ENCODE measurements at places on chromosomes 12 and 14.
A peak's percentile ranks its signal among the peaks of the same experiment; 100 is the strongest.

- no peak for DNase-seq
- peaks cover 71% of the 10 kb centered on the region for H3K36me3 ChIP-seq
- no peaks in the 10 kb centered on the region for H3K4me1 ChIP-seq
- H3K27me3 ChIP-seq: no peaks in the 10 kb centered on the region
Measured at GRCh38 chr14:101903111-101903561, 61.2 kb upstream of the DYNC1H1 start.

DNA sequence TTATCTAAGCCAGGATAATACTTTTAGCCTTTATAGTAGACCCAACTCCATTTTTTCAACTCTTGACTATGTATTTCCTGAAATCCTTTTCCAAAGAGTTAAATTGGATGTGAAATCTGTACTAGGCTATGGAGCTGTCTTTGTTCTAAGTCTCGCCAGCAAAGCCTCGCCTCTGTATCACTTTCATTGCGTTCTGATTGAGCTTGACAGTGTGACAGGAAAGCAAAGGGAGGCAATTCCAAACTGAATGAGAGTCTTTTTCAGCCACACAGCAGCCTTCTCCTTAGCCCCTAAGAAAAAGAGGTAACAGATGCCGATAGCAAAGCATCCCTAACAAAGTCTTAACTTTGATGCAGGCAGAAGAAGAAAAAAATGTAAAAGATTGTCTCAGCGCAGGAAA lies 154.6 kb upstream of the OTX2 start:
- H3K36me3 ChIP-seq: no peaks in the 10 kb centered on the region
- no peak overlapping the region for H3K4me3 ChIP-seq
- H3K4me1 ChIP-seq: no peaks in the 10 kb centered on the region
- no peaks in the 10 kb centered on the region for H3K27me3 ChIP-seq
- no peak for DNase-seq
- no peak overlapping the region for H3K27ac ChIP-seq

- H3K4me1 ChIP-seq: no peaks in the 10 kb centered on the region
- no peaks in the 10 kb centered on the region for H3K27me3 ChIP-seq
- DNase-seq: no peak
- no peak overlapping the region for H3K27ac ChIP-seq
Measured at GRCh38 chr12:115709540-115710011, 567.9 kb downstream of the MED13L start.

DNA sequence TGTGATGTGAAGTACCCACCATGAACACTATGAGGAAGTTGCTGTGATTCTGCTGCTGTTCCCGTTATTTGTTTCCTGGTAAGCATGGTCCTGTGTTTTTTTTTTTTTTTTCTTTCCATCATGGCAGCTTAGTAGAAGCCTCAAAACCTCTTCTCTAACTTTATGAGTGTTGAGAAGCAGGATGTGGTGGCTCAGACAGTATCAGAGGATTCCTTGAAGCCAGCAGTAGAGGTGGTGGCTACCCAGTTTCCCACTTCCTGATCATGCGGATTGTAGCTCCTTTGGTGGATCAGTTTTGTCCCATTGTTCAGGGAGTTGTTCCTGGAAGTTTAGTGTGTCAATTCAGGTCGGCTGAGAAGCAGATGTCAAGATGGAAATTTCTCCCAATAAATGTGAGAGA lies 175.8 kb downstream of the ATP23 start:
- no peak overlapping the region for H3K27ac ChIP-seq
- no peak overlapping the region for H3K4me3 ChIP-seq
- no peaks in the 10 kb centered on the region for H3K36me3 ChIP-seq

DNA sequence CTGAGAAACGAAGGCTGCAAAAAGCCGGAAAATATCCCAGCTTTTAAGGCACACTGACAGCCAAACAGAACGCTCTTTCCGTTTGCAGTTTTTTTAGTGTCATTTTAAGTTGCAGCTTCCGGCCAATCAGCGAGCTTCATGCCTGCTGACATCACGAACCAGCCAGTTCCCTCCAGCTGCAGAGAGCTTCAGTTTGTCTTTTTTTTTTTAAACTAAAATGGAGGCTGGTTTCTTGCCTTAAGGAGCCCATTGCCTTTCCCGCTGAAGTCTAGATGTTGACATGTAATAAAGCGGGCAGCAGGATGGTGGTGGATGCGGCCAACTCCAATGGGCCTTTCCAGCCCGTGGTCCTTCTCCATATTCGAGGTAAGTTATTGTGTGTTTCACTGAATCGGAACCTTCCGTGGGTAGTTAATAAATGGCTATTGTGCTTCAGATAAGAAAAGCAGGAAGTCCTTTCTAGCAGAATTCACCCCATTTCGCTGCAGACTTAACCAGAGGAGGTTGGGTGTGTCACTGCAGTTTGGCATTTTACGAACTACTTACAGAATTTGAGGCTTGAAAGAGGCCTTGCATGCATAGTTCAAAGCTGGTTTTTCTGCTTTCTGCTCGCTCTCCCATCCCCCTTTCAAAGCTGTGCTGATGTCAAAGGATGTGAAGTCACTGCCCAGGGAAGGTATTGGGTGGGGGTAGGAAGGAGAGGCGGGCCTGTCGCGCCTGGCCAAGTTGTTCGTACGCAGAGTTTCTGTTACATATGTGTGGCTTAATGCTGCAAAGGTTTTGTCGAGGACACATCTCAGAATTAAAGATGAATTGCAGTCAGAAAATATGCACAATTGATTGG lies 48.4 kb downstream of the PPP2R5C start:
- H3K4me1 ChIP-seq: peaks cover 41% of the 10 kb centered on the region
- peaks cover 22% of the 10 kb centered on the region for H3K36me3 ChIP-seq
- H3K4me3 ChIP-seq: peak overlapping the region; percentile 79
- H3K27me3 ChIP-seq: no peaks in the 10 kb centered on the region

GRCh38 chr12:66446276-66446675 lies 144.0 kb downstream of the HELB start:
- H3K27me3 ChIP-seq: no peaks in the 10 kb centered on the region
- no peaks in the 10 kb centered on the region for H3K4me1 ChIP-seq
- no peak overlapping the region for H3K4me3 ChIP-seq
- no peak overlapping the region for H3K27ac ChIP-seq
- no peaks in the 10 kb centered on the region for H3K36me3 ChIP-seq

DNA sequence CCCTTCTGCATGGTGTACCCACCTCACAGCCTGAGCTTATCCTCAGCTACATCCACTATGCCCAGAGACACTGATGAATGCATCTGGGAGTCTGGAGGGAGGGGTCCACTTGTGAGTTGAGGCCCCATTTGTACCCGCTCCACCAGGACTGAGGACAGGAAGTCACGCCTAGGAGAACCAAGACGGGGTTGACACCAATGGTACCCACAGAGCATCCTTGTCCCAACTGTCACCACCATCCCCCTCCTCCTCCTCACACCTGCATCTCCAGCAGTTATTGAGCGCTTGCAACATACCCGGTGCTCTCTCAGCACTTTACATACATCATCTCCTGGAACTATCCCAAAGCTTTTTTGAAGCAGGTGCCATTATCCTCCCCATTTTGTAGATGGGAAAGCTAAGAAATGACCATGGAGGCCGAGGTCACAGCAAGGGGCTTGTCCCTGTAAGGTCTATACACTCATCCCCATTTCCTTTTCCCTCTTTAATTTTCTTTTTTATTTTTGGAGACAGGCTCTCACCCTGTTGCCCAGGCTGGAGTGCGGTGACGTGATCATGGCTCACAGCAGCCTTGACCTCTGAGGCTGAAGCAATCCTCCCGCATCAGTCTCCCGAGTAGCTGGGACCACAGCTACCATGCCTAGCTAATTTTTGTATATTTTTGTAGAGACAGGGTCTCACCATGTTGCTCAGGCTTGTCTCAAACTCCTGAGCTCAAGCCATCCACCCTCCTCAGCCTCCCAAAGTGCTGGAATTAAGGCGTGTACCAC lies 31.7 kb downstream of the DGLUCY start:
- H3K36me3 ChIP-seq: no peaks in the 10 kb centered on the region
- no peak overlapping the region for H3K4me3 ChIP-seq
- no peaks in the 10 kb centered on the region for H3K27me3 ChIP-seq
- H3K4me1 ChIP-seq: peaks cover 2% of the 10 kb centered on the region
- H3K27ac ChIP-seq: no peak overlapping the region

DNA sequence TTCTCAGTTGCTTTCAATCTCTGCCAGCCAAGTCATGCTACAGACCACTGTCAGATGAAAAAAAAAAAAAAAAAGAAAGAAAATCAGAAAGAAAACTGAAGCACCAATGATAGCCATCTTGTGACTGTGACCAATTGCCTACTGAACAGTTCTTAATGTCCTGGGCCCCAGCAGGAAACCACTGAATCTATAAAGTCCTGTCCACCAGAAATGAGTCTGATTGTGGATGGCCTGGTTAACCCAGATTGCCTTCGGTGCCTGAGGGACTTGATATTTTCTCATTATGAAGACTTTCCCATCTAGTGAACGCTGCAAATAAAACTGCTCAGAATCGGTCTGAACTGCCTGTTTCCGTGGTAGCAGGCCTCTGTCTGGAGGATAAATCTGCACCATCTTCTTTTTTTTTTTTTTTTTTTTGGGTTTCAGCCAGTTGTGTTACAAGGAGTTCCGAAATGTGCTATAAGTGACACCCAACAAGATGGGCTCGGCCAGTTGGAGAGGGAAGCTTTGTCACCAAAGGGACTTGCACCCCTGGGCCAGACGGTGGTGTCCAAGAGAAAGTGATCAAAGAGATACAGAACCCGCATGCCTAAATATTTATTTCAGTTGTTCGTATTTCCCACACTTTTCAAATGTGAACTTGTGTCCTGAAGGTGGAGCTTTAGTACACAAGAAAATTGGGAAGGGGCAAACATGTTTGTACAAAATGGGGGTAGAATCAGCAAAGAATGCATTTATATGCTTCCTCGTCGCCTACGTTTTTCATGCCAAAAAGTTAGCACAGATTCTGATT lies 3.0 kb upstream of the PLXNC1 start:
- peaks cover 28% of the 10 kb centered on the region for H3K27me3 ChIP-seq
- H3K4me1 ChIP-seq: peaks cover 18% of the 10 kb centered on the region
- DNase-seq: peak; percentile 76
- no peak overlapping the region for H3K4me3 ChIP-seq

DNA sequence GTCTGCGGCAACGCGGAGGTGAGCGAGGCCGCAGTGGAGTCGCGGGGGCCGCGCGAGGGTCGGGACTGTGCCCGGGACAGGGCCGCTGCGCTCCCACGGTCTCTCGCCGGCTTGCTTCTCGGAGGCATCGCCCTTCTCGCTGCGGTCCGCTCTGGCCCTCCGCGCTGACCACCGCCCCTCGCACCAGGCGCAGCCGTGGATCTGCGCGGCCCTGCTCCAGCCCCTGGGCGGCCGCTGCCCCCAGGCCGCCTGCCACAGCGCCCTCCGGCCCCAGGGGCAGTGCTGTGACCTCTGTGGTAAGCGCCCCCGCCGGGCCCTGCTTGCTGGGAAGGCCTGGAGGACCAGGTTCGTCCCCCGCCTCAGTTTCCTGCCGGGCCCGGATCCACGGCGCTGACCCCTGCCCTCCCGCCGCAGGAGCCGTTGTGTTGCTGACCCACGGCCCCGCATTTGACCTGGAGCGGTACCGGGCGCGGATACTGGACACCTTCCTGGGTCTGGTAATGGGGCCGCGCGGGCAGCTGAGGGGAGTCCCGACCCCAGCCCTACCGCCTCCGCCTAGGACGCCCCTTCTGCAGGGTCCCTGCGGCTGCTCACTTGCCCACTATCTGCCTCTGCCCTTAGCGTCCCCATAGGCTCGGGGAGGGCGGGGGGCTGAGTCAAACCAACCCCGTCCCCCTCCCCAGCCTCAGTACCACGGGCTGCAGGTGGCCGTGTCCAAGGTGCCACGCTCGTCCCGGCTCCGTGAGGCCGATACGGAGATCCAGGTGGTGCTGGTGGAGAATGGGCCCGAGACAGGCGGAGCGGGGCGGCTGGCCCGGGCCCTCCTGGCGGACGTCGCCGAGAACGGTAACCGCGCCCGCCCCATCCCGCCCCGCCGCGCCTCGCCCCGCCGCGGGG lies 7.0 kb downstream of the AMN start:
- peak; percentile 69 for DNase-seq
- H3K4me3 ChIP-seq: no peak overlapping the region
- H3K27me3 ChIP-seq: peaks cover 5% of the 10 kb centered on the region
- H3K27ac ChIP-seq: no peak overlapping the region

GRCh38 chr14:84390010-84390409 lies 1139.9 kb upstream of the FLRT2 start:
- no peak for DNase-seq
- H3K4me1 ChIP-seq: no peaks in the 10 kb centered on the region
- H3K27ac ChIP-seq: no peak overlapping the region
- no peaks in the 10 kb centered on the region for H3K27me3 ChIP-seq

DNA sequence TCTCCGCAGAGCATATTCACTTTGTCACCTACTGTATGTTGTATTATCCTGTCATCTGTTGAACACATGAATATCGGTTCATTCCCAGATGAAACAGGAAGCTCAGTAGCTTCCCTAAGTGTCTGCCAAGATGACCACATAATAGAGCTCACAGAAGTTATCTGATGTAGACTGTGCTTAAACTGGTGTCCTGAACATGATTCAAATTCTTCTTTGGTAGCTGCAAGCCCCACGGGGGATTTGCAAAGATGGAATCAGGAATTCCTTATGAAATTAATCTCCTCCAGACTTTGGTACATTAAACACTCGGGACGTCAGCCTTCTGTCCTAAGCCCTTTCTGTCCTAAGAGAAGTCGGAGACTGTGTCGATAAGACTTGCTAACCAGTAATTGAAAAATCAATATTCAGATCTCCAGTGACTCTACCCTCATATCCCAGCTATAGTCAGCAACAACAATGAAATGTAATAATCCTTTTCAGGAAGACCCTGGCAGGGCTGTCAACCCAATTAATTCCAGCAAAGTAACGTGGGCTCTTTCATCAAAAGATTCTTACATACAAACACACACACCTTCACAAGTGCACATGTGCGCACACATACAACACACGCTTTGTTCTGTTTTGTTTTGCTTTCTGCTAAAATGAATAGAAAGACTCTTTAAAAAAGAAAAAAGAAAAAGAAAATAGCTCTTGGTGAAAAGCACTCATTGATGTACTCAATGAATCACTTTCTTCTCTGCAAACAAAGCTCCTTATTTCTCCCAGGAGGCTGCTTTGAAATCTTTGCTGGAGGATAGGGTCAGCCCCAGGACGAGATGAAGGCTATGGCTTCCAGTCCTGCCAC lies 127.2 kb downstream of the RIMBP2 start:
- H3K4me3 ChIP-seq: no peak overlapping the region
- no peaks in the 10 kb centered on the region for H3K27me3 ChIP-seq
- H3K36me3 ChIP-seq: no peaks in the 10 kb centered on the region

GRCh38 chr14:55782166-55782565 lies 202.2 kb downstream of the KTN1 start:
- no peak overlapping the region for H3K27ac ChIP-seq
- H3K4me3 ChIP-seq: no peak overlapping the region
- 0 out of 2 replicates have a peak, but pooled peaks cover 6% of the 10 kb centered on the region for H3K27me3 ChIP-seq
- DNase-seq: no peak

DNA sequence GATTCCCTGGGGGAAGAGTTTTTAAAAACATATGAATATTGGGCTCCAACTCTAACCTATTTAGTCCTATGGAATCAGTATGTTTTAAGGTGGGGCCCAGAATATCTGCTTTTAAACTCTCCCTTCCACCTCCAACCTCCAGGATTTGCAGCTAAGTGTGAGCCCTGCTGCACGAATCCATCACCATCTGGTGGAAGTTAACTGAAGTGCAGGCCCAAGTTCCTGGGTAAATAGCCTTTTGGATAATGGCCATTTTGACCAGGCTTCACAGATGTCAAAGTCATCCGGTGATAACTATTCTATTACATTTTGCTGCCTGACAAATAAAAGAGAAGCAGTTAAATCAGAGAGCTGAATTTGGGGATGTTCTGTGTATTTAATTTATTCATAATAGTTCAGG lies 58.1 kb upstream of the RMST start:
- H3K4me1 ChIP-seq: no peaks in the 10 kb centered on the region
- no peaks in the 10 kb centered on the region for H3K27me3 ChIP-seq
- DNase-seq: peak; percentile 61
- no peak overlapping the region for H3K27ac ChIP-seq
- no peaks in the 10 kb centered on the region for H3K36me3 ChIP-seq
